ENCODE measurements at places on chromosomes 11 and 22. TPM values are rescaled to one million over a fixed set of nuclear protein-coding genes. Genes with fewer than 3 reads are reported as not detected.

DNA sequence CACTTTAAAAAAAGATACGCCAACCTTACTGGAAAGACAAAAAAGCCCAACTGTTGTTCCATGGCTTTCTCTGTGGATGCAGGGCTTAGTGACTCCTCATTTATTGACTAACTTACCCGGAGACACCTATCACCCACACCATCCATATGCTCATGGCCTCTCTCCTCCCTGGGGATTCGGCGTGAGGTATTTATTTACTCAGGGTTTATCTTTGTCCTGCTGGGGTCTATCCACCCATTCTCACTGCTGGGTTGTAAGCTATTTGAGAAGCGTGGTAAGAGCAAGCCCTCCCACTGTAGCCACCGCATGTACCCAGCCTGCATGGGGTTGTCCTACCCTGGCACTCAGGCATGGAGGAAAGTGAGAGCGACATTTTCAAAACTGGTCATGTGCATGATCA, 93.6 kb downstream of the NELL1 start:
- DNase-seq, result no peak

Gene OR52N2
- total RNA-seq, result not detected

DNA sequence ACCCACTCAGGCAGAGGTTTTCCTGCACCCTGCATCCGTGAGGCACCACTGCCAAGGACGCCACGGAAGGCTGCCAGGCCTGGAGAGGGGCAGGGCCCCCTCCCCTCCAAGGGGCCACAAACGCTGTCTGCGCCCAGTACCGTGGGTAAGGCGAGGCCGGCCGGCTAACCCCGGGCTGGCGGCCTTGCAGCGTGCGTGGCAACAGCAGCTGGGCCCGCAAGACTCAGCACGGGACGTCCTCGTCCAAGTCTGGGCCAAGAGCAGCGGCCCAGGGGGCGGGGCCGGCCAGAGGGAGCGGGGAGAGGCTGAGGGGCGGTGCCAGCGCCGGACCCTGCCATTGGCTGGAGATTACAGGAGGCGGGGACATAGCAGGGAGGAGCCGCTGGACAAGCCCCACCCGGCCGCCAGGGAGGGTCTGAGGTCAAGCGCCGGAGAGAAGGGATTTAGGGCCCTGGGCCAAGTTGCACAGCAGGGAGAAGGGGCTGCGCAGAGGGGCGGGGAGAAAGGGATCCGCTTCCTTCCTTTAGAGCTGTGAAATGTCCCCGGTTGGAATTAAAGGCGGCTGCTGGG, 16.0 kb downstream of the SLC43A1 start:
- peak; percentile 97 for DNase-seq

- no peak for DNase-seq
Observed at GRCh38 chr11:126174816-126175215, 36.6 kb downstream of the RPUSD4 start.

Gene PGA3
- 0.64 TPM for total RNA-seq

- no peak for DNase-seq
Observed at GRCh38 chr11:46664612-46665011, 35.8 kb downstream of the ARHGAP1 start.

DNA sequence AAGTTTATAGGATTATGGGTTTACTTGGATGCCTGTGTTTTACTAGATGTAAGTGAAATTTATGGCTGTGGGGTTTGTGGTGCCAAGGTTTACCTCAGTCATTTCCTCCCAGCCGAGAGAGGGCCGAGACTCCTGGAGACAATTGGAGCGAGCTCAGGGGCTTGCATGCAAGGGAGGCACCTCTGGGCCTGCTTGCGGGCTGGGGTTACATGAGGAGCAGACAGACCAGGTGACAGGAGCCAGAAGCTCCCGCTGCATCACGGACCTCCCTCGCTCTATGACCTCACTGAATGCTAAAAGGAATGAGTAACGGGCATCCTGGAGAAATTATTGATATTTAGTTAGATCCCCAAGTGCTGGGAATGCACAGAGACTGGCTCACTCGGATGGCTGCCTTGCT, 275.2 kb upstream of the KIRREL3 start:
- no peak for DNase-seq

DNA sequence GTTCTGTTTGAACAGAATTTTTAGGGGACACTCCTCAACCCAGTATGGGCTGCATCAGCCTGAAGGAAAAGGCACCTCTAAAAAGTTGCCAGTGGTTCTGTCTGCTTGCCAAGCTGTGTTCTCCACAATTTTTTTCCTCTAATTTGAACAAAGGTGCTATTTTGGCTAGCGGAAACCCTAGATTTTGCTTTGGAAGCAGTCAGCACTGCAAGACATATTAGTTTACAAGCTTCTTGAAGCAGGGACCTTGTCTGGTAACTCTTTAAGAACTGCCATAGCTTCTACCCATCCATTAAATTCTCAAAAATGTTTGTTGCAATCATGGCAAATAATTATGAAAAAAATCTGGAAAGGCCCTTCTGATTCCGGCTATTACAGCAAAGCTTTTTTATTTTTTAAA, 75.6 kb upstream of the HEPHL1 start:
- DNase-seq, result no peak

DNA sequence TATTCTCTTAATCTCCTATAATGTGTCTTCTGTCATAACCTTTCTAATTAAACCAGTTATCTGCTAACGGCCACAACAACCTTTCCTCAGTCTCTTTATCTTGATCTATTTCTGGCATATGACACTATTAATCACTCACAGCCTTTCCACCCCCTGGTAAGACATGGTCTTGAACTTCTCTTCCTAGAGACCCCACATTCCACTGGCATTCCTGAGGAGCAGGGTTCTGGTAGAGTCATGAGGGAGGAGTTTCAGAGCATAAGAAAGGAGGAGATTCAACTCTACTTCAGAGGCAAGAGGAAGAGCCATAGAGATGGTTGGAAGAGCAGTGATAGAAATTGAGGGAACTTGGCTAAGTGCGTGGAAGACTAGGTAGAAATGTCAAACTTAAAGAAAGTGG, 325.6 kb downstream of the BLID start:
- no peak for DNase-seq

DNA sequence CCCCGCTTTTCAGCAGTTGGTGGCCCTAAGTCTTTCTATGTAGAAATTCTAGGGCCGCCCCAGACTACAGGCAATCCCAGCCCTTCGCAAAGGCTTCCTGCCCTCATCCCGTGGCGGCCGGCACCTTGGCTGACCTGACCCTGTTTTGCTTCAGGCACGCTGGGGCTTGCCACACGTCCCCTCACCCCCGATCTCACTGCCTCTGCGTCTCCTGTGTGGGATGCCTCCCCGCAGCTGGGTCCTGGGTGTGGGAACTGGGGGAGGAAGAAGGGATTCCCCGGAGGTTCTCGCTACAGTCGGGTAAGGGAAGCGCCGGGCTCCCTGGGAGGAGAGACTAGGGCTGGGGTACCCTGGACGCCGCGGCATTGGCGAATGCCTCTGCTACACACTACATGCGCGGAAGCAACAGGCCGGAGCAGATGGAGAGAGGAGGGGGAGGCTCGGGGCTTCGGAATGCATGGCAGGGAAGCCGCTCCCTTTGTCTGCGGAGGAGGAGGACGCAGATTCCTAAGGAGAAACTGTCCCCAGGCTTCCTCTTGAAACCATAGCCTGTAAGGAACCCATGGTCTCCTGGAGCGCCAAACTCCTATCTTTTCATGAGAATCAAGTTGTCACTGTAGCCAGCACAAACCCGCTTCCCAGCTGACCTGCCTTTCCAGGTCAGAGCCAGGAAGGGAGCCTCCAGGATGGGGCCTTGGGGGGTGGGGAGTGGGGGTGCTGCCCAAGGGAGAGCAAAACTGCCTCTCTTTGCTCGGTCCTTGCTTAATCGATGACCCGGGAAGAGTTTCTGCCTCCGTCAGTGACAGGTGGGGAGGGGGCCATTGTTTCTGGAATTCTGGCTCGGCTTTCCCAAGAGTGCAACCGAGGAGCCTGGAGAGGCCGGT, 1.4 kb downstream of the DTX4 start:
- DNase-seq, result peak; percentile 47

- DNase-seq, result peak; percentile 3
Observed at GRCh38 chr22:49735411-49735900, 92.2 kb downstream of the BRD1 start.

Gene FOLH1
- total RNA-seq, result not detected

- DNase-seq, result peak; percentile 73
Observed at GRCh38 chr22:40036591-40037225, 42.0 kb downstream of the FAM83F start.

- DNase-seq, result no peak
Observed at GRCh38 chr11:107711861-107712755, at the start of gene SLN. Gene SLN, minus strand, starts transcription at chr11:107712056.

- DNase-seq, result no peak
Observed at GRCh38 chr11:13761716-13762115, 93.2 kb downstream of the FAR1 start.

DNA sequence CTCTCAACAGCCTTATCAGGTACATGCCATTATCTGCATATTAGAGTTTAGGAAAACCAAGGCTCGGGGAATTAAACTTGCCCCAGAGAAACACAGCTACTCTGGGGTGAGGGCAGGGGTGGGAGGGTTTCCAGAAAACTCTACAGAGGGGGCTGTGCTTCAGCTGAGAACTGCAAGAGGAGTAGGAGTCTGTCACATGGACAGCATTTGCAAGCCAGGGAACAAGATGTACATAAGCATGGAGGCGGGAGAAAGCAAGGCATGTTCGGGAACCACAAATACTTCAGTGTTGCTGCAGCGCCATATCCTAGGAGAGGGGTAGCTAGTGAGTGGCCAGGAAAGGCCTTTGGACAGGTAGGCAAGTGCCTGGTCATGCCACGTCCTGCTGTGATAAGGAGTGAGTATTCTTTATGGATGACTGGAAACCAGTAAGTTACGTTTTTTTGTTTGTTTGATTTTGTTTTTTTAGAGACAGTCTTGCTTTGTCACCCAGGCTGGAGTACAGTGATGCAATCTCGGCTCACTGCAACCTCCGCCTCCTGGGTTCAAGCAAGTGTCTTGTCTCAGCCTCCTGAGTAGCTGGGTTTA, 57.2 kb downstream of the GRAMD1B start:
- DNase-seq, result no peak

DNA sequence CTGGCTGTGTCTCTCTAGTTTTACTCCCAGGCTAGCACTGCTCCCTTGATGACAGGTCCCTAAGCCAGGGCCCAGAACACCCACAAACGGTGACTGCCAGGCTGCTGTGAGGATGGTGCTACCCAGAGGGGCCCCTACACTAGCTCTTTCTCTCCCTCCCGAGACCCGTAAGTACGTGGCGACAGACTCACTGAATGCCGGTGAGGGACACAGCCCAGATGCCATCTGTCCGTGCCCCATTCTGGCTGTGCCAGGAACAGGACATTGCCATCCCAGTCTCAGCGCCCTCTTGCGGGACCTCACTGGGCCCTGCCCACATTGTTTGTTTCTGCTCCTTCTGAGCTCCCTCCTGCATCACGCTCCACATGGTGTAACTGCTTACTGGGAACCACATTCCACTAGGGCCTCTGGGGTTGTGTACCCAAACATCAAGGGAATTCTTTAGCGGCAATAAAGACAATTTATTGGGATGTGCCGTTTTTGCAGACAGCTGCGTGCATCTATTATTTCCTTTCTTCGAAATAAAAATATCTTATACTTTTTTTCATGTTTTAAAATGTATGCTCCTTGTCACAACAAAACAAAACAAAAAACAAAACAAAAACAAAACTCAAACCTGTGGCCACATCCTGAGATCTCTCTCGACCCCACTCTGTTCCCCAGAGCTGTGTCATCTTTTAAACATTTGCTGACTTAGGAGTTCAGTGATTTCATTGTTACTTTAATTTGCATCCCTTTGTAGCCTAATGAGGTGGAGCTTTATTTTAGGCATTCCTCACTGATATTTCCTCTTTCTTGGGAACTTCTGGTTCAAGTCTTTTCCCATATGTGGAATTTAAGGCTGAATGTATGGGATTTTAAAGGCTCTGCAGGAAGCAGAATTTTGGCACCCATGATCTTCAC, 4.4 kb upstream of the TPCN2 start:
- DNase-seq, result peak; percentile 95

DNA sequence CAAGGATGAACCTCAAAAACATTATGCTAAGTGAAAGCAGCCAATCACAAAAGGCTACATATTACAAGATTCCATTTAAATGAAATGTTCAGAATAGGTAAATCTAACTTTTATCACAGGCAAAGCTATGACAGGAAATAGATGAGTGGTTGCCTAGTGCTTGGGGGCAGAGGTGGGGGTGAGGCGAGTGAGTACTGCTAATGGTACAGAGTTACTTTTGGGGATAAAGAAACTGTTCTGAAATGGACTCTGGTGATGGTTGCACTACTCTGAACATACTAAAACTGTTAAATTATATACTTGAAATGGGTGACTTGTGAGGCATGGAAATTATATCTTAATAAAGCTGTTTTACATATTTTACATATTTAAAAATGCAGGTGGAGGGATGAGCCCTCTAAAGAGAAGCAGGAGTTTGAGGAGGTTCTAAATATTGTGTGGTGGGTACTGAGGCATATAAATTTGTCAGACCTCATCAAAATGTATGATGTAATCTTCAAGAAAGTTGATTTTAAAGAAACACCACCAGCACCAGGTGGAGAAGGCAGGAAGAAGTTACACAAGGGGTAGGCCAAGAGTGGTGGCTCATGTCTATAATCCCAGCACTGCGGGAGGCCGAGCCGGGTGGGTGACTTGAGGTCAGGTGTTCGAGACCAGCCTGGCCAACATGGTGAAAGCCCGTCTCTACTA, 3.6 kb downstream of the SLC43A1 start:
- no peak for DNase-seq

- DNase-seq, result peak; percentile 73
Observed at GRCh38 chr11:124758355-124759265, 3.5 kb downstream of the ESAM start.

DNA sequence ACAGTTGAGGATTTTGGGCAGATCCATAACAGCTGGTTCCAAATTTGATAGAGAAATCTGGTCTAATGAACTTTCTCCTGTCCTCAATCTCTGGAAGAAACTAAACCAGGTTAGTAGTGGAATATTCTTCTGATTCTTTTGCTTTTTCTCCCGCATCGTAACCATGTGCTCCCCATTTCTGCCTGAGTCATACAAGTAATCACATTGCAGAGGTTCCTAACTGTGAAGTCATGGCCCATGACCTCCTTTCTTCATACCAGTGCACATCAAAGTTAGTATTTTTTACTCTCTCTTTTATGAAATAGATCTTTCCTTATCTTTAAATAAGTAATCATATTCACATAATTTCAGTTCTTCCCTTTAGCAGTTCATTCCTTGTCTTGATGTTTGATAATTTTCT, 249.0 kb downstream of the DYNC2H1 start:
- peak; percentile 9 for DNase-seq

Gene SLC35F2
- 4.8 TPM for total RNA-seq

GRCh38 chr11:11856638-11857037, 14.9 kb downstream of the USP47 start:
- no peak for DNase-seq

Gene CCDC116
- total RNA-seq, result 0.32 TPM

DNA sequence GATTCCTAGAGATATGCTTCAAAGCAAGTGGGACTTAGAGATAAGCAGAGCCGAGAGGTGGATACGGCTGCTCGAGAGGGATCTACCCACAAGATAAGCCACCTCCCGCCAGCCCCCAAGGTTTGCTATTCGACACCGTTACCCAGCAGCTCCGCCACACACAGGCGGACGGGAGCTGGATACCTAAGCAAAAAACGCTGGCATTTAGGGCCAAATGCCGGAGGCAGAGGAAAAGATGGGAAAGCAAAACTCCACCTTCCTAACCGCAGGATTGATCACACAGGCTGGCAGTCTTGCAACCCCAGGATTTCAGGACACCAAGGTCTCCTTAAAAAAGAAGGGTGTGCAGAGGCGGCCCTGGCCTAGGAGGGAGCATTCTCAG, 709 bp downstream of the FTH1 start:
- DNase-seq, result peak; percentile 36

GRCh38 chr11:128519338-128519737, 68.0 kb downstream of the ETS1 start:
- no peak for DNase-seq

Gene SSTR3
- not detected for total RNA-seq
